ENCODE measurements at places on chromosomes 7 and 10.

DNA sequence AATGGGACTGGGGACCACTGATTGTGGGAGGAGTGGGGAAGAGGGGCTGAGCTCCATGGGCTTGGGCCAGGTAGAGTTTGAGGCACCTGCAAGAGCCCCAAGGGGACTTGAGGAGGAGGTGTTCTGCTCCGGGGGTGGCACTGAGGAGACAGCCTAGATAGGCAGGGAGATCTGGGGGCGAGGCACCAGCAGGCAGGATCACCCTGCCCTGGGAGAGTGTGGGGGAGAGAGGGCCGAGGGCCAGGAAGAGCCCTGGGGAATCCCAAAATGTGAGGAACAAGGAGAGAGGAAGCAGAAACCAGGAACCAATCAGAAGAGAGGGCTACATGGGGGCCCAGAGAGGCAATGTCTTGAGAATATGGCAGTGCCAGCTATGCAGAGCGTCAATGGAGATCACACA is 34.6 kb downstream of the LEP start:
- H3K27ac ChIP-seq = no peak overlapping the region
- no peak overlapping the region for H3K4me3 ChIP-seq
- no peak for DNase-seq
- no peaks in the 10 kb centered on the region for H3K4me1 ChIP-seq

DNA sequence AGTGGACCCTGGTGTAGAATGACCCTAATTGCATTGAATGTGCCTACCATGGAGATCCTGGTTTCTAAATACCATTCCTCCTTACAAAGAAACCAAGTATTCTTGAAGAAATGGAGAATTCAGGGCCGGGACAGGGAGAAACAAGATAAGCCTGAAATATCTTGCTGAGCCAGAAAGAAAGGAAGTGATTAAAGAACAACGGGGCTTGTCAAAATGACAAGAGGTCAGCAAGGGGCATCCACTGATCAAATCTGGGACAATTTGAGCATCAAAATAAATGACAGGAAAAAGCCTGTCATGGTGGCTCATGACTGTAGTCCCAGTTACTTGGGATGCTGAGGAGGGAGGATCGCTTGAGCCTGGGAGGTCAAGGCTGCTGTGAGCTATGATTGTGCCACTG is 8.1 kb downstream of the ABHD11 start:
- no peak for DNase-seq
- no peaks in the 10 kb centered on the region for H3K36me3 ChIP-seq
- peaks cover 10% of the 10 kb centered on the region for H3K27me3 ChIP-seq

DNA sequence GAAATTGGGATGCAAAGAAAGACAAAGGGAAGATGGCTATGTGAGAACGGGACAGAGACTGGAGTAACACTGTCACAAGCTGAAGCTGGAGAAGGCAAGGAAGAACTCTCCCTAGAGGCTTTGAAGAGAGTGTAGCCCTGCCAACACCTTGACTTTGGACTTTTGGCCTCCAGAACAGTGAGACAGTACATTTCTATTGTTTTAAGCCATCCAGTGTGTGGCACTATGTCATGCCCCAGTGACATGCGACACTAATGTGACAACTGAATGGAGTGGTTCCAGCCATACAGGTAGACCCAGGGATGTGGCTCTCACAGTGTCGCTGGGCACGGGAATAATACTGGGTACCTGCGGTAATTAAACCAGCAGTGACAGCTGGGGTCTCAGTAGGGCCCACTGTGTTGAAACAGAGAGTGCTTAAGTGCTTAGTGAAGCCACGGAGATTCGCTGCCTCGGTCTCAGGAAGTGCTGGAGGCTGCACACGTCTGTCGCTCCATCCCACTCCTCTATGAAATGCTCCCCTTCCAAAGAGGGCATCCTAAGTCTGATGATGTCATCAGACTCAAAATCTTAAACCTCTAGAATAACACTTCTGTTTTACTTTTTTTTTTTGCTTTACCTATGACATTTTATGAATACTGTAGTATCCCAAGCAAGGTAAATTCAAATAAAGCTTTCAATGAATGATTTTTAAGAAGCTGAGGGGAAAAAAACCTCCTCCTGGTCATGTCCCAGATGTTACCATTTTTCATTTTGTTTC is 154.6 kb upstream of the RHEB start:
- no peaks in the 10 kb centered on the region for H3K36me3 ChIP-seq
- H3K27me3 ChIP-seq = no peaks in the 10 kb centered on the region
- no peak overlapping the region for H3K4me3 ChIP-seq
- H3K4me1 ChIP-seq = peaks cover 15% of the 10 kb centered on the region
- H3K27ac ChIP-seq = no peak overlapping the region

DNA sequence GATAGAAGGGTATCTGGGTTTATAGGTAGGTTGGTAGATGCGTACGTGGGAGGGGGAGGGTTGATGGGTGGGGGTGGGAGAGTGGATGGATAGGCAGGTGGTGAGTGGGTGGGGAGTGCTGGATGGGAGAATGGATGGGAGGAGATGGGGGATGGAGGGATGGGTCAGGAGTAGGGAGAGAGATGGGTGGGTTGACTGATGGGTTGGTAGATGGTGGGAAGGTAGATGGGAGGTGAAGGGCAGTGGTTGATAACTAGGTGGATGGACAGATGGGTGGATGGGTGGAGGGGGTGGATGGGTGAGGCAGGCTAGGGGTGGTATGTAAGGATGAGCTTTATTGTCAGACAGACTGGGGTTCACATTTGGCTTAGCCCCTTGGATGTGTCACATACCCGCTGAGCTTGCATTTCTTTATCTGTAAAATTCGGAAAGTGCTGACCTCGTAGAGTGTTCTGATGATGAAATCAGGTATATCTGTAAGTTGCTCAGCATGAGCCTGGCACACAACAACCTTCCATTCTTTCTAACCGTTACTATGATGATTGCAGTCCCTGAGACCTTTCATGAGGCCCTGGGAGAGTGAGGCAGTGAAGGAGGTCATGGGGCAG is 34.3 kb downstream of the SLIT1 start:
- DNase-seq = no peak
- H3K27ac ChIP-seq = no peak overlapping the region
- no peak overlapping the region for H3K4me3 ChIP-seq
- no peaks in the 10 kb centered on the region for H3K4me1 ChIP-seq
- no peaks in the 10 kb centered on the region for H3K36me3 ChIP-seq
- peaks cover 12% of the 10 kb centered on the region for H3K27me3 ChIP-seq

GRCh38 chr10:18450298-18450697 is 201.1 kb downstream of the NSUN6 start:
- H3K27me3 ChIP-seq = no peaks in the 10 kb centered on the region
- no peaks in the 10 kb centered on the region for H3K4me1 ChIP-seq
- H3K36me3 ChIP-seq = no peaks in the 10 kb centered on the region
- H3K27ac ChIP-seq = no peak overlapping the region
- no peak overlapping the region for H3K4me3 ChIP-seq

GRCh38 chr7:114084472-114085312 is 165.9 kb upstream of the PPP1R3A start:
- DNase-seq = peak; percentile 21
- H3K36me3 ChIP-seq = peaks cover 4% of the 10 kb centered on the region
- peak overlapping the region; percentile 81 for H3K27ac ChIP-seq
- peak overlapping the region; percentile 81 for H3K4me3 ChIP-seq
- peaks cover 41% of the 10 kb centered on the region for H3K4me1 ChIP-seq

DNA sequence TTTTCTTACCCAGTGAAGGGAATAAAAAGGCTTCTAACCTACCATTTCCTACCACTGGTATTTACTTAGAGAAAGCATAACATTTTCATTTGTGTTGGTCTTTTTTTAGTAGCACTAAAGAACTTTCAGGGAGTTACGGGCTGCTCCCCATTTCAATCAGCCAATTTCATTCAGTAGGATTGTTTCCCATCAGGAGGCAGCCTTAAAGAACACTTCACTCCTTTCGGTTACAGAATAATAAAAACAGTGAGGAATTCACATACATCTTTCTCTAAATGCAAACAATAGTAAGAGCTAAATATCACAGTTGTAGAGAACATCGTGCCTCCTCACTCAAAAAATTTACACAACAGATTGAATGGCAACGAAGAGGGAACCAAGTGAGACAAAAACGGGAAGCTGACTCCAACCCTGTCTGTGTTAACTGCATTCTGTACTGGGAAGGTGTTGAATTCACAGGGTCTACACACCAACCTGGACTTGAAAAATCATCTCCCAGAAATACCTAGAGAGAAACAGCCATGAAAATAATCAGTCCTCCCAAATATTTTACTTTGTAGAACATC is 55.5 kb upstream of the ABLIM1 start:
- DNase-seq = no peak
- peaks cover 25% of the 10 kb centered on the region for H3K27me3 ChIP-seq
- H3K4me1 ChIP-seq = no peaks in the 10 kb centered on the region
- H3K36me3 ChIP-seq = no peaks in the 10 kb centered on the region
- no peak overlapping the region for H3K4me3 ChIP-seq
- no peak overlapping the region for H3K27ac ChIP-seq

DNA sequence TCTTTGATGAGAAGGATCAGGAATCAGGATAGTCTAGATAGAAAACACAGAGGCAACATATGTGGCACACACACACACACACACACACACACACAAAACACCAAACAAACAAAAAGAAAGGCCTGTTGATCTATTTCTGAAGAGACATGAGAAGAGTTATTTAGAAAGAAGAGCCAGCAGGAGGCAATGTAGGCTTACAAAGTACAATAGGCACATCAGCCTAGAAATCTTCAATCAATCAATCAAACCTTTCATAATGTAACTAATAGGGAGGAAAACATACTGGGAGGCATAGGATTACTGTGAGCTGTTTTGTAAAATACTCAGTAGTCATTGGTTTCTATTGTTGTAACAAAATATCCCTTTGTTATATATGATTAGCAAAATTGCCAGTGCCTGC is 47.3 kb upstream of the TES start:
- peaks cover 12% of the 10 kb centered on the region for H3K4me1 ChIP-seq
- no peak for DNase-seq
- H3K27ac ChIP-seq = no peak overlapping the region
- H3K27me3 ChIP-seq = peaks cover 27% of the 10 kb centered on the region
- no peaks in the 10 kb centered on the region for H3K36me3 ChIP-seq

GRCh38 chr10:126504063-126504760 is 115.9 kb upstream of the ADAM12 start:
- H3K27me3 ChIP-seq = no peaks in the 10 kb centered on the region
- no peak overlapping the region for H3K27ac ChIP-seq
- DNase-seq = no peak
- no peak overlapping the region for H3K4me3 ChIP-seq
- no peaks in the 10 kb centered on the region for H3K36me3 ChIP-seq

DNA sequence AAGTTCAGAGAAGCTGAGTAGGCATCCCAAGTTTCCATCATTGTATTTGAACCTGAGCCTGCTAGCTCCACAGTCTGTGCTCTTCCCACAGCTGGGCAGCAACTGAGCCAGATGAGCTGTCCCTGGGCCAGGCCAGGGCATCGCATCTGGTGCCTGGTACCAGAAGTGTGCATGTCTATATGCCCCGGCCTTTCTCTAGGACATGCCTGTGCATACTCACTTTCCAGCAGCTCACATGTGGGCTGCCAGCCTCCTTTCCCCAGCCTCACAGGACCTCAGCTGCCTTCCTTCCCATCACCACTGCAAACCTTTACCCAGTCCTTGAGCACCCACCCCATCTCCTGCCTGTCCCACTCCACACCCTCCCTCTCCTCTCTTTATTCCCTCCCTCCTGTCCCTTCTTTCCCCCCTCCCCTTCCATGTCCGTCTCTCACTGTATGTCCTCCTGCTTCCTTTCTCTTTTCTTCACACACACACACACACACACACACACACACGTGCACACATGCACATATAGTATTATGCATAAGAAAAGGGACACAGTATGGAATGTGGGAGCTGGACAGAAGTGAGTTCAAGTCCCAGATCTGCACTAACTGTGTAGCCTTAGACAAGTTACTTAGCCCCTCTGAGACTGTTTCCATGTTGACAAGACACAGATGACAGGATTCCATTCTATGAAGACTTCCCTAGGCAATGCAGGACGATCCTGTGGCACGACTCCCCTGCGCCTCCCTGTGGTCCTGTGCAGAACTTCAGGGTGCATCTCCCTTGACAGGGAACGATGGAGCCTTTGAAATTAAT is 10.9 kb downstream of the CDHR1 start:
- DNase-seq = peak; percentile 84
- no peak overlapping the region for H3K4me3 ChIP-seq
- no peaks in the 10 kb centered on the region for H3K4me1 ChIP-seq
- no peaks in the 10 kb centered on the region for H3K36me3 ChIP-seq
- H3K27me3 ChIP-seq = peaks cover 20% of the 10 kb centered on the region

Measured in activated naive CD4-positive, alpha-beta T cell treated with anti-CD3 and anti-CD28 coated beads, Interleukin-2, amount 10 ng/mL, durations not matched to agents 7 days and 5 days (primary cell).